AG20443 (cell line): ENCODE measurements at places on chromosomes 2 and 18.

GRCh38 chr2:72040629-72041571 lies 106.8 kb downstream of the CYP26B1 start:
- DNase-seq, result no peak

- no peak for DNase-seq
These were observed 202.3 kb upstream of the RAB6C start for GRCh38 chr2:129777146-129777545.

DNA sequence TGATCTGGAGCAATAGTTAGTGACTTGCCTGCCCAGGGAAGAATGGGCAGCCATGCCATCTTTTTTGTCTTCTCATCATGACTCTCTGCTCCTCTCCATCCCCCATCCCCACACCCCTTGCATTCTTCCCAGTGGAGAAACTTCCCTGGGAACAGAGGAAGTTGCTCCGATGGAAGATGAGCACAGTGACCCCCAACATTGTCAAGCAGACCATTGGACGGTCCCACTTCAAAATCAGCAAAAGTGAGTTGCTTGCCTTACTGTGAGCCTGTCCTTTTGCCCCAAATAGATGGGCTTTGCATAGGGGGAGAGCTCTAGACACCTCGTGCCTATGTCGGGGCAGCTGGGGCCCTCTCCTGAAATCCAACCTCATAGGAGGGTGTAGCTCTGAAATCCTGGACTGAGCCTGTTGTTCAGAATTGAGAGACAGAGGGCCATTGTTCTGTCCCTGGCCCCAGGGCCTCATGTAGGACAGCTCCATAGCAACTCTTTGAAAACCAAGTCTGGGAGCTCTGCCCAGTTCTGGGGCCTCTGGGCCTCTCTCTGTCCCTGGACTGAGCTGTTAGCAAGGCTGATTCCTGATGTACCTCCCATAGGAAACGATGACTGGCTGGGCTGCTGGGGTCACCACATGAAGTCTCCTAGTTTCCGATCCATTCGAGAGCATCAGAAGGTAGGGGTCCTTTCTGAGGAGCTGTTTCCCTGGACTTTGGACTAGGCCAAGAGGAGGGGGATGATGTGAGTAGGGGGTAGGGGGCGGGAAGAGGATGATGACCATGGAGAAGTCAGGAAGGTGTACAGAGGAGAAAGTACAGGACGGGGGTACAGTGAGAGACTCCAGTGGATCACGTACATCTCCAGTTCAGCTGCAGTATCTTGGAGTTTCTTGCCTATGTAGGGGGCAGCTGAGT lies 35.2 kb downstream of the TTLL4 start:
- peak; percentile 50 for DNase-seq

GRCh38 chr2:74740395-74740740 lies 86.3 kb downstream of the SEMA4F start:
- no peak for DNase-seq

DNA sequence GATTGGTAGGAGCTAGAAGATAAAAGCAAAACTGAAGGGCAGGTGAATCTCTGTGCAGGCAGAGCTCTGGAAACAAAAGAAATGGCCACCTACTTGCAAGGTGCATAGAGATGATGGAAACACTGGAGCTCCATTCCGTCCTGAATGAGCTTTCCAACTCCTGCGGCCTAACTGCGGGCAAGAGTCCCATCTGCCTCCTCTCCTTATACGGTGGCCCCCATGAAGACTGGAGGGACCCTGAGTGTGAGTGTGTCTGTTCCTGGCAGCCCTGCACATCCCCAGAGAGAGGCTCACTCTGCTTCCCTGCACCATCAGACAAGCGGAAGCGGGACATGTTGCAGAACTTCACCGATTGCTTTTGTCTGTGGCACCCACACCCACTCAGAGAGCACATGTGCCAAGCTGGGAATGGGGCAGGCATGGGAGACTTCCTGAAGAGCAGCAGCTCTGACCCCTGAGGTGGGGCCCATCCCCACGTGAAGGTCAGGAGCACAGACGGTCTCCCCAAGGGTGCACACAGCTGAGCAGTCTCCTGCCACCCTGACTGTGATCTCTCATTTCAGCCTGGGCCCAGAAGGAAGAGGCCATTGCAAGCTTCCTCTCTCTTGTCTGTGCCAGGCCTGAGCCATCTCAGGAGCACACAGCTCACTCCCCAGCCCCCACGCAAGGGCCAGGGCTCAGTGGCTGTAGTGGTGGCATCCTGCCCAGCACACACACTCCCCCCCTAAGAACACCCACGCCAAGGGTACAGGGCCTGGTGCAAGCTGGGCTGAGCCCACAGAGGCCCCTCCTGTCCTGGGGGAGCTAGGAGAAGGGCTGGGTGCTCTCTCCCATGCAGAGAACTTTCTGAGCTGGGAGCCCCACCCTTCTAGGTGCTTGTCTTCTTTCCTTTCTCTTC lies 75.3 kb downstream of the STPG4 start:
- no peak for DNase-seq

GRCh38 chr2:15792331-15792730 lies 148.0 kb upstream of the MYCN start:
- DNase-seq, result no peak

GRCh38 chr2:121608967-121609366 lies 40.3 kb downstream of the CLASP1 start:
- no peak for DNase-seq

DNA sequence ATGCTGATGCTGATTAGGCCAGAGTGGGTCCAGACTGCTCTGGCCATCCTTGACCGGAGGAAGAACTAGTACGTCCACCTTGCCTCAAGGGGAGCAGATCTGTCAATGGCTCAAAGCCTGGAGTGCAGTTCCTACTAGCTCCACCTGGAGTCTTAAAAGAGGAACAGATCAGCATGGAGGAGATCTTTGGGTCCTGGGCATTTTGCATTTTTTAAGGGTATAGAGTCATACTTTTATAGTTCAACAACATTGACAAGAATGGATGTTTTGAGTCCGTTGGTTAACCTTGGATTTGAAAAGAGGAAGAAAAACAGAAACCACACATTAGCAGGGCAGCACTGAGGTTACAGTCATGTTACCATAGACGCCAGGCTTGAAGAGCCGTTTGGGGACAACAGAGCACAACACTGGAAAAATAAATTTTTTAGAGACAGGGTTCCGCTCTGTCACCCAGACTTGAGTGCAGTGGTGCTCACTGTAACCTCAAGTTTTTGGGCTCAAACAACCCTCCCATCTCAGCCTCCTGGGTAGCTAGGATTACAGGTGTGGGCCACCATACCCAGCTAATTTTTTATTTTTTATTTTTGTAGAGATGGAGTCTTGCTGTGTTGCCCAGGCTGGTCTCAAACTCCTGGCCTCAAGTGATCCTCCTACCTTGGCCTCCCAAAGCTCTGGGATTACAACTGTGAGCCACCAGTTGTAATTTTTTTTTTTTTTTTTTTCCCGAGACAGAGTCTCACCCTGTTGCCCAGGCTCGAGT lies 78.5 kb downstream of the PRKCE start:
- no peak for DNase-seq

DNA sequence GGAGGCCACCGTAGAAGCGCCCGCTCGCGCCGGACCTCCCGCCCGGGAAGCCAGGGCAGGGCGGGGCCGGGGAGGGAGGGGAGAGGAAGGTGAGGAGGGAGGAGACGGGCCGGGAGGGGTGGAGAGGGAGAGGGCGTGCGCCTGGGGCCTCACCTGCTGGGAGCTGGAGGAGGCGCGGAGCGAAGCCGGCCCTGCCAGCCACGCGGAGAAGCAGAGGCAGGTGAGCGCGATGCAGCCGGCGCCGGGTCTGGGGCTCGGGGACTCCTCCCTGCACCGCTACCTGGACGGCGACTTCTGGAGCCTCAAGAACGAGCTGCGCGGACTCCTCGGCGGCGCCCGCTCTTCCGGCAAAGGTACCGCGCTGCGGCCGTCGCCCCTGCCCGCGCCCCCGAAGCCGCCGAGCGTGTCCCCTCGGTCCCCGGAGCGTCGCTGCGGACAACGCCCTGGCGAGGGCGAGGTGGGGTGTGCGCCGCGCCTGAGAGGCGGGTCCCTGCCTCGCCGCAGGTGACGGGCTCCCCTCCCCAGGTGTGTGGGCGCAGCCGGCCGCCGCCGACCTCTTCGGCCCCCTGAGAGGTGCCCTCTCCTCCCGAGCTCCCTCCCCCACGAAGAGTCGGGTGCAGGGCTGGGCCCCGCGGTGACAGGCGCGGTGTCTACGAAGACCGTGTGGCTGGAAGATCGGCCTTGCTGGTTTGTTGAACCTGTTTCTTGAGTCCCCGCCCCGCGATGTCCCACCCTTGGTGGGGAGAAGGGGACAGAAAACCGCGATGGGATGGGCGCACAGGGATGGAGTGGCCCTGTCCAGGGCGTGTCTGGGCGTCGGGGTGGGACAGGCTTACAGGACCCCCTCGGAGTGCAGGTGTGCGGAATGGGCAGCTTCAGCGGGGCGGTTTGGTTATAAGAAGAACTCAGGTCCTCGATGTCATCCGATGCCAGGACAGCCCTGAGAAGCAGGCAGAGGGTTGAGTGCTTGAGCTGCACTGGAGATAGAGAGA lies at the start of gene ACOXL:
ACOXL (plus strand) TSS at position 152 of the 992 bp plus-strand sequence. CDS start 35,817 bp downstream, outside the sequence.
- no peak for DNase-seq

DNA sequence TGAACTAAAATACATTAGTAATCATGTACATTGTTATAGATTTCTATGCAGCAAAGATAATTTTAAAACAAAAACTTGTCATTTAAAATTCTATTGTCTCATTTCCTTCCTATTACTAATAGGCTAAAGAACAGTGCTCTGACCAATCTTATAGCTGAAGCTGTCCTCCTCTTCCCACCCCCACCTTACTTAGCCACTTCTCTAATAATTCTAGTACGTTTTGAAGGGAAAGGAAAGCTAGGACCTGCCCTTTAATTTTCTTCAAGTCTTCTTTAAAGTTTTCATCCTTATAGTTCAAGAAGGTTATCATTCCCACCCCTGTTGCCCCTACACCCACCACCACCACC lies 121.6 kb downstream of the RBMS1 start:
- no peak for DNase-seq

GRCh38 chr2:109243526-109244303 lies 114.7 kb downstream of the SH3RF3 start:
- DNase-seq, result no peak

GRCh38 chr2:1971124-1971523 lies 226.8 kb upstream of the PXDN start:
- DNase-seq, result no peak

DNA sequence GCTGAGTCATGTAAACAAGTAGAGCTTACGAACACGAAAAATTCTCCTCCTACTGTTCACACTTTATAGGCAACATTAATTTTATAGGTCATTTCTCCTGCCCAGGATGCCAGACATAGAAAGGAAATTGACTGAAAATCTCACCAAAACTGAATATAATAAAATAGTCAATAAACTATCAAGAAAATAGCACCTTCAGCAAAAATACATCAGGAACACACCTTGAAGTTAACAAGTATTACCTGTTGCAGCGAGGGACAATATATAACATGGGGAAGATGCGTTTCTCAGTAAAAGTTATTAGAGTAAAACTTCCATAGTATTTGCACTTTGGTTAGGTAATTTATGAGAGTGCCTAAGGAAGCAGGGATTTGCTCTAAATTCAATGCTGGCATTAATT lies 344.6 kb downstream of the KCNJ3 start:
- DNase-seq, result no peak

- DNase-seq, result peak; percentile 15
These were observed 17.5 kb downstream of the MOGAT1 start for GRCh38 chr2:222688917-222689316.

GRCh38 chr18:55349685-55350084 lies 238.3 kb downstream of the TCF4 start:
- DNase-seq, result no peak

DNA sequence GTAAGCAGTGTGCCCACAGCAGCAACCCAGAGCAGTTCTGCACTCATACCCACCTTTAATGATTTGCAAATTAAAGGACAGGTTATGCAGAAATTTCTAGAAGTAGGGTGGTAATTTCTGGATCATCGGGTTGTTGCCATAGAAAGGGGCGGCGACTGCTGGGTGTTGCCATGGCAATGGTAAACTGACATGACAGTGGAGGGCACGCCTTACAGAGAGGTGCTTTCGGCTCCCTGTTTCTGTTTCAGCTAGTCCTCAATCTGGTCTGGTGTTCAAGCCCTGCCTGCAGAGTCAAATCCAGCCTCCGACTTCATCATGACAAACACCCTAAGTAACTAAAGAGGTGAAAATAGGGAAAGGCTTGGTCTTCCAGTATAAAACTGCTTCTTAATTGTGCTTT lies 667.7 kb downstream of the SOCS6 start:
- no peak for DNase-seq

DNA sequence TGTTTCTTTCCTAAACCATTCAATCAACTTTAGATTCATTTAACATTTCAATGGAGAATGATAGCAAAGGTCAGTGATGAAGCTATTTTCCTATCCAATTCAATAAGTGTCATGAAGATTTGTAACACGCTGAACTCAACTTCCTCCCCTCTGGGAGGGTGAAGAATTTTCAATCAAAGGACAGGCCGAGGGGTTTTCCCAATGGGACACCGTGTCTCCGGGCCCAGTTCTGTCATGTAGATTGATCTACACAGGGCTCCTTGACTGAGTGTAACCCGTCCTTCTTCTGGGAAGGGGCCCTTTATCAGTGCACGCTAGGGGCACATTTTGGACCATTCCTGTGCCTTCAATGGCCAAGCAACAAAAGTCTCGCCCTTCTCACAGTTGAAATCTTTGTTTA lies 90.1 kb downstream of the KCNE4 start:
- no peak for DNase-seq

DNA sequence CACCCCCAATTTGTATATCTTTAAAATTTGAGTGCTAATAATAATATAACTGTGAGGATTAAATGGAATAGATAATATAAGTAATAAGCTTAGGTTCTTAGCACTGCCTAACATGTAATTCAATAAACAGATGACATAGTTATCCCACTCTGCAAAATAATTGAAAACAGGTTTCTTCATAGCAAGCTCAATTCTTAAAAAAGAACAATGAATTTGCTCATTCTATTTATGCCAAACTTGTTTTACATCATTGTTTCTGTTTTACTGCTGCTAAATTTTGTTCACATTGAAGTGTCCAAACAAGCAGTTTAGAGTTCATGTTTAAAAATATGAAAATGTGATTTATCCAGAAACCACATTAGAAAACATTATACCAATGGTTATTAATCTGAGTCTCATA lies 217.0 kb downstream of the MBD5 start:
- no peak for DNase-seq

GRCh38 chr2:16441431-16441830 lies 224.2 kb downstream of the CYRIA start:
- no peak for DNase-seq

GRCh38 chr18:36511791-36512352 lies 214.4 kb downstream of the FHOD3 start:
- DNase-seq, result no peak

DNA sequence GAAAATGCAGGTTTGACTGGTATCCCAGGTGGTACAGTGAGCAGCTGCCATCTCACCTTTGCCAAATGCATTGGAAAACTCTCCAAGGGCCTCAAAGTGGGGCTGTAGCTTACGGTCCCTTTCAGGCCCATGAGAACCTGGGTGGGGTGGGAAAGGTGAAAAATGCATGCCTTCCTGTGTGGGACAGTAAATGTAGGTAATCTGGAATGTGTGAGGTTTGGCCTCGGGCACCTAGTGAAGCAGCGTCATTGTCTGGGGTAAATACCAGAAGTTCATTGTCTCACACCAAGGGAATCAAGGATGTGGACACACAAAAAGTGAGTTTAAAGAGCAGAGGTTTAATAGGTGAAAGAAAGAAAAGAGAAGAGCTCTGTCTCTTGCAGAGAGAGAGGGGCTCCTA lies 36.6 kb downstream of the TIMM21 start:
- DNase-seq, result no peak
